ENCODE measurements at places on chromosomes 4 and X.

DNA sequence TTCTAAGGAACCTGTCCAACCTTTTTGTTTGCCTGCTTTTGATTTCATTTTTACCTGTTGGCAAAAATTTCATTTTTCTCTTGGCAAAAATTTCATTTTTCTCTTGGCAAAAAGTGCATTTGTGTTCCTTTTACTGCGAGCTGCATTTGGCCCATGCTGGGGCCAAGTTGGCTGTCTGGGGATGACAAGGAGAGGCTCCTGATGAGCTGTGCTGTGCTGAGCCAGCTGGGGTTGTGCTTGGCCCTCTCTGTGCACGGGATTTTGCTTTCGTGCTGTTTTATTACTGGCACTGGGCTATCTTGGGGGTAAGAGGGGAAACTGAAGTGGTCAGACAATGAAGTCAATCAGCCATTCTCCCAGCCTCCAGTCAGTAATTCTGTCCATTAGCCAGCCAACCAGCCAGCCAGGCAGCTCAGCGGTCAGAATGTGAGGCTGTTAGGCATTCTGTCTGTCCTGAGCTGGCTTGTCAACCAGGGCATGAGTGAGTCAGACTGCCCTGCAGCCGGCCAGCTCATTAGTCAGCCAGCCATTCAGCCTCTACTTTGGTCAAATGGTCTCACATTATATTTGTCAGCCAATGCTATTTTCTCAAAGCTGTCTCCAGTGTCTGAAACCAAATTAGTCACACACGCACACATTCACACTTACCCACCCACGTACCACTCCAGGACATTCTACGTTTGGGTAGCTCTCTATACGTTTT lies 56.9 kb upstream of the PRPS1 start:
- peak; percentile 16 for DNase-seq

DNA sequence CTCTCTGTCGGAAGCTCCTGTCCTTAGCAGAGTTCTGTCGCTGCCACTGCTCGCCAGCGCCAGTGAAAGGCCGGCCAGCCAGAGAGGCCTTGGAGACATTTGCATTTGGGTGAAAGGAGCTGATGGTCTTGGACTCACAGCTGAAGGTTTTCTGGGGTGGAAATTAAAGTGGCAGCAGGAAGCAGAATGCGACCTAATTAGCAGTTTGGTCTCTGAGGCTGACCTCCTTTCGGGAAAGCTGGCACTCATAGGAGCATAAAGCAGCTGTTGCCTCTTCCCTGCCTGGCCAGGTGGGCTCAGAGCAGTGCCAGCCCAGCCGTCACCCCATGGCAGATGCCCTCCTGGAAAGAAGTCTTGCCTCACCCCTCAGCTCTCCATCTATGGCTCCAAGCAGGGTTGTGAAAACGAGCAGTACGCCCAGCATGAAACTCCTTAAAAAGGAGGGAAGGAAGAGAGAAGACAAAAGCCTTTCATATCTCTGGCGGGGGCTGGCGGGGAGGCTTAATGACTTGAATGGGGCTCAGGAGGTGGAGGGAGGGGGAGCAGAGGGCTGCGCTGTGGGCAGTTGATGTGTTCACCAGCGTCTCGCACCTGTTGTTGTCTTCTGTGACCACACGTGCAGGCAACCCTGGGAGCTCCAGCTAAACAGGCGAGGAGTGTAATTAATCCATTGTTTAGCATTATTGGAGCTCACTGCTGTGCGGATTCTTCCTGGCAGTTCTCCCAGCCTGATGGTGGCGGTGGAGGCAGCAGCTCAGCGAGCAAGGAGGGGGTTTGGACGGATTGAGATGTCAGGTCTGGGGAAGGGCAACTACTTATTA lies 264.0 kb downstream of the MID1IP1 start:
- DNase-seq, result no peak

DNA sequence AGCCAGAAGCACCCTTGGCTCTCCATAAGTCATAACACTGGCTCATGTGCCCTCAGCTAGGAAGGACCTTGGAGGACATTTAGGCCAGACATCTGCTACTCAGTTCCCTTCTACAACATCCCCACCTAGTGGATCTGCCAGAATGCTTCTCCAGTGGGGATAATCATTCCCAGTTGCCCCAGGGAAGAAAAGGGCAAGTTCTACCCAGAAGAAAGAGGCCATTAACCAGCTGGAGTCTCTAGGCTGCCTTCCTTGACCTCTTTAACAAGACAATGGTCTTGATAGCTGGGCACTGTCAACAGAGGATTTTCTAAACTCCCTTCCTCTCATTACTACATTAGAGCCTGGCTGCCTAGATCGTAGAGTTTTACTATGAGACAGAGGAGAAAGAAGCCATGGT lies 42.0 kb downstream of the LGI2 start:
- DNase-seq, result no peak

DNA sequence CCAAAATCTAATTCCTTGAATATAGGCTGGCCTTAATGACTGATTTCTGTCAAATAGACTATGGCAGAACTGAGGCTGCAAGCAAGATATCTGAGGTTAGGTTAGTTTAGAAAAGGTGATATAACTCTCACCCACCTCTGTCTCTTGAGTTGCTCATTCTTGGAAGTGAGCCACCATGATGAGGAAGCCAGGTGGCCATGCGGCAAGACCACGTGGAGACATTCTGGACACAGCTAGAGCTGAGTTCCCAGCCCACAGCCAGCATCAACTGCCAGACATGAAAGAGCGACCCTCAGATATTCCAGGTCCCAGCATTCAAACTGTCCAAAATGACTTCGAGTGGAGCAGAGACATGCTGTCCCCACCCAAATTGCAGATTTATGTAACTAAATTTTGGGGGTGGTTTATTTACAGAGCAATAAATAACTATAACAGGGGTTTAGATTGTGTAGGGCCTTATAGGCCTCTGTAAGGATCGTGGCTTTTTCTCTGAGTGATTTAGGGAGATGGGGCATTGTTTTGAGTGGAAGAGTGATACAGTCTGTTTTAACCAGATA lies 33.7 kb downstream of the USP53 start:
- DNase-seq, result no peak

DNA sequence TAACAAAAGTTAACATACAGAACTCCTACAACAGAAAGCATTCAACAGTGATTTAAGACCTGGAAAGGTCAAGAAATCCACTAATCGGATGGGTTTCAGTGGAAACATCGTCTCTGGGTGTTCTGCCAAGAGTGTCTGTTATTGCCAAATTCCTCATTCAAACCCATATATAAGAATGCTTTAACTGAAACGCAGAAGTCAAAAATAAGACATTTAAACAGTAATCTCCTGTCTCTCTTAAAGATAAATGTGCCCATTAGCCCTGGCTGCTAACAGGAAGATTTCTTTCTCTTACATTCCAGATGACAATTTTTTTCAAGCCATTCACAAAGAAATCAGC lies 31.5 kb downstream of the DCTD start:
- no peak for DNase-seq

DNA sequence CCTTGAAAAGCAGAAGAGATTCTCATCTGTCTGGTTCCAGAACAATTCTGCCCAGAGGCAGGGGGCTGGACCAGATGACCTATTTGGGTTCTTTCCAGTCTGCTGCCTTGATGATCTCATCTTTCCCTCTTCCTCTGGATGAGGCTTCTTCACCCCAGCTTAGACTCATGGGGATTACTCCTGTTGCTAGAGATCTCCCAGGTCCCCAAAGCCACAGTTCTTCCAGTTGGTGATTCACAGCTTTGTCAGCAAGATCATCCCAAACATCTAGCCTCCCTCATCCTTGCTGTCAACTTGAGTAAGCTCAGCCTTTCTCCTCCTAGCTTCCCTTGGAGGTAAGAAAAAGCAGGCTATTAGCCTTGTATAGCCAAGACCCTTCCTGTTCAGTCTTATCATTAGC lies 64.2 kb upstream of the PJA1 start:
- no peak for DNase-seq

DNA sequence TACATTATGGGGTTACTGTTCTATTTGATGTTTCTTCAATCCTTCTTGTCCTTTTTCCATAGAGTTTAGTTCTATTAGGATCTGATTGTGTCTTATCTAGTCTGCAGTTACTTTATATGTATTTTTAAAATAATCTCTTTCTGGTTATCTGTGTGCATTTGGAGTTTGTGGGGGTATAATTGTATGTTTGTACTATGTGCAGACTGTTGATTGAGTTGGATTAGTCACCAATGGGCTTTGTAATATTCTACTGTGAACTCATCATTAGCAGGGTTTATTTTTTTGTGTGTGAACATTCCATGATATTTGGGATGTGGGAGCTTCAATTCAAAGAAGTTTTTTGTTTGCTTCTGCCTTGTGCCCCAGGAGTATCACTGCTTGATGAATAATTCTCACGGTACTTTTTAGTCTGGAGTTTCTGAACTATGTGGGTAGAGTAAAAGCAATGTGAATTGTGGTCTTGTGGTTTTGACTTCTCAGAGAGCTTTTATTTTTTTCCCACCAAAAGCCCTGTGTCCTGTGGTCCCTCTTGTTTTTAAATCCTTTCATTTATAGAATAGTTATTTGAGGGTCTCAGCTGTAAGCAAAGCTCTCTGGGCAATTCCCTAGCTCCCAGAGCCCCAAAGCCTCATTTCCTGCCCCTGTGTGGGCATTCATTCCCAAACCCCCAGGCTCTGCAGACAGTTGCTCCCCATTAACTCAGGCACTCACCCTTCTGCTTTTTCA lies 127.8 kb downstream of the PHKA2 start:
- DNase-seq, result no peak

DNA sequence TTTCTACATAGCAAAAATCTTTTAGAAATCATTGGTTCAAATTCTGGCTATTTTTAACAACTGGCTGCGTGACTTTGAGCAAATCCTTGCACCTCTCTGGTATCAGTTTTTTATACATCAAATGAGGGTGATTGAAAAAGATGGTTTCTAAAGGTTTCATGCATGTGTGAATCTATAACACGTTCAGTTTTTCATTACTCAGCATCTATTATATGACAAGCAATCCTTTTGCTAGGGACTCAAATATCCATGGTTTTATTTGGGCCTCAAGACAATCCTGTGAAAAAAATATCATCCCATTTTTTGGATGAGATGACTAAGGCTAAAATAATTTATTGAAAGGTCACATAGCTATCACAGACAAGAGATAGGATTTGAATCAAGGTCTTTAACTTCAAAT lies 884 bp downstream of the HEPH start:
- no peak for DNase-seq

- no peak for DNase-seq
Observed at GRCh38 chrX:31099536-31100090, 27.8 kb upstream of the FTHL17 start.

- no peak for DNase-seq
Observed at GRCh38 chrX:13598877-13599276, 29.5 kb downstream of the EGFL6 start.

DNA sequence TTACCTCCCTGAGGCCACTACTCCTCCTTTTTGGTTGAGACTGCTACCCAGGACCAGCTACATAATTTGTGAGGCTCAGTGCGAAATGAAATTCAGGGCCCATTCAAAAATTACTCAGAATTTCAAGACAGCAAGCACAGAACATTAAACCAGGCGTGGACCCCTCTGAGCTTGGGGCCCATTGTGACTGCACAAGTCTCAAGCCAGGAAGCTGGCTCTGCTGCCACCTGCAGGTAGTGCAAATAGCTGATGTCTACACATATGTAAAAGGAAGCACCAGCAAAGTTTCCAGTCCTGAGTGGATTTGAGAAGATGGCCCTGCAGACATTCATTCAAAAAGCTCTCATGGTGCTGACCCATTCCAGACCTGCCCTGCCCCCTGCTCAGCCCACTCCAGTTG lies 213.4 kb upstream of the LNX1 start:
- no peak for DNase-seq

DNA sequence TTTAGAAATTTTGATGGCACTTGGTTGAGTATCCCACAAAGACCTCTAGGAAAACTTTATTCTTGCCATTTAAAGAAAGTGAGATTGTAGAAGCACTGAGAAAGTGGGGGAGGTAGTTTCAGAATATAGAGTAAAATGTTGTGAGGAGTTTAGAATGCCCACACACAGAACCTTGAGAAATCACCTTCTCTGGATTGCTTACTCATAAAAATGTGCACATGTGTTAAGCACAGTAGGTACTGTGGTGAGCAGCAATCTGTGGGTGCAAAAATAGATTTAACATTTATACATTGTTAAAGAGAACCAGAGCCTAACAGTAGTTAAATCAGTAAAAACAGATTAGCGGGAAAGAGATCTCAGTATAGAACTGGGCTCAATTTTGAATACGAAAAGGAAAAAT lies 201.2 kb upstream of the NWD2 start:
- DNase-seq, result no peak

DNA sequence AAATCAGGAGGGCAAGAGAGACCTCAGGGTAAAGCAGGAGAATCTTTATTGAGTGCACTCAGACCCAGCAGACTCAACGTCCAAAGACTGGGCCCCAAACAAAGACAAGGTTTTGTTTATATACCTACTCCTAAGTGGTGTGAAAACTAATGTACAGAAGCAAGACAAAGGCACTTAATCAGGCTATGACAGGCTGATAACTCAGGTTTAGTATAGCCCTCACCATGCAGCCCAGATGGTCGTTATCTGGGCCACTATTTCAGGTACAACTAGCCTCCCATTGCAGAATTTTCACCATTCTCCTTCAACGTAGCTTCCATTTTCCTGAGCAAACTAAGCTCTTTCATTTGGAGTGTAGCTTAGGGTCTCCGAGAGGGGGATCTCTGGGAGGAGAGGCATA lies 36.9 kb downstream of the SULT1E1 start:
- DNase-seq, result no peak

DNA sequence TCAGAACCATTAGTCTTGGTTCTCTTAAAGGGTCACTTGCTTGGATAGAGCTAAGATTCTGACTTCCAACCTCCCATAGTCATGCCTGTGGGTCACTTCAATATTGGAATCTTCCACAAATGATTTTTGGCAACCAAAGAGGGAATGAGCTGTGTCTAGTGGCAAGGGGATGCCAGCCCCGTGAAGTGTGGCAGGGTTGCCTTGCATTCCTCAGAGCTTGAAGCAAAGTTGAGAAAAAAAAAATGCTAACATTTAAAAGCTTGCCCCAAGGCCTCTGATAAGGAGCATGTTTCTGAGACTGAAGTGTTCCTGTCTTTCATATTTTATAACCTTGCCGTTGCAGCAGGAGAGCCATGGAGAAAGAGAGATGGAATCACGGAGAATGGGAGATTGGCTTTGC lies 120.2 kb downstream of the PAPSS1 start:
- DNase-seq, result no peak

- no peak for DNase-seq
Observed at GRCh38 chrX:10884246-10884645, 226.9 kb upstream of the HCCS start.
